ENCODE measurements at places on chromosomes 3 and 15. TPM values are rescaled to one million over a fixed set of nuclear protein-coding genes. Genes with fewer than 3 reads are reported as not detected.

WNT7A gene
- not detected for polyA plus RNA-seq

- no peak for DNase-seq
Measured at GRCh38 chr3:167575000-167575600, 78.6 kb downstream of the WDR49 start.

GRM7 gene
- polyA plus RNA-seq, result 2.0 TPM

TAGLN3 gene
- 3.2 TPM for polyA plus RNA-seq

DNA sequence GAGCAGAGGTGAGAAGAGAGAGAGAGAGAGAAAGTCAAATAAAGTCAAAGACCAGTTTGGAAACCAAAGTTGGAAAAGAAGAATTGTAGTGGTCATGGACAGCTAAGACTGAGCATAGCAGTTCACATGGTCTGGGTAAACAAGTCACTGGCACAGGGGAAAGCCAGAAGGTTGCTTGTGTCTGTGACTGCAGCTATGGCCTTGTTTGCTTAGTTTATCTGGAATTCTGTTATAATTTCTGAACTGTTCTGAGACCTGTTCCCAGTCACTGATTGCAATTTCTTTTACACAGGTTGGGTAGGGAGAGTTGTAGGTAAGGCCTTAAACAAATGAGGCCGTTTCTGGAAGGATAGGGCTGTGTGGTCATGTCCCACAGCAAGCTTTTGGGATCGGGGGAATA lies 43.4 kb upstream of the MYZAP start:
- DNase-seq, result no peak

GRCh38 chr15:89593018-89593417 lies 17.7 kb downstream of the TICRR start:
- DNase-seq, result no peak

- no peak for DNase-seq
Measured at GRCh38 chr15:97189162-97189780, 771.2 kb upstream of the ARRDC4 start.

DNA sequence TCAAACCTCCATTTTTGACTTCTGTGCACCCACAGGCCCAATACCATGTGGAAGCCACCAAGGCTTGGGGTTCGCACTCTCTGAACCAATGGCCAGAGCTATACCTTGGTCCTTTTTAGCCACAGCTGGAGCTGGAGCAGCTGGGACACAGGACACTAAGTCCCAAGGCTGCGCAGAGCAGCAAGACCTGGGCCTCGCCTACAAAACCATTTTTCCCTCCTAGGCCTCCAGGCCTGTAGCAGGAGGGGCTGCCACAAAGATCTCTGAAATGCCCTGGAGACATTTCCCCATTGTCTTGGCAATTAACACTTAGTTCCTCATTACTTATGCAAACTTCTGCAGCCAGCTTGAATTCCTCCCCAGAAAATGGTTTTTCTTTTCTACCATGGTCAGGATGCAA lies 81.3 kb downstream of the ZMAT3 start:
- DNase-seq, result no peak

DNA sequence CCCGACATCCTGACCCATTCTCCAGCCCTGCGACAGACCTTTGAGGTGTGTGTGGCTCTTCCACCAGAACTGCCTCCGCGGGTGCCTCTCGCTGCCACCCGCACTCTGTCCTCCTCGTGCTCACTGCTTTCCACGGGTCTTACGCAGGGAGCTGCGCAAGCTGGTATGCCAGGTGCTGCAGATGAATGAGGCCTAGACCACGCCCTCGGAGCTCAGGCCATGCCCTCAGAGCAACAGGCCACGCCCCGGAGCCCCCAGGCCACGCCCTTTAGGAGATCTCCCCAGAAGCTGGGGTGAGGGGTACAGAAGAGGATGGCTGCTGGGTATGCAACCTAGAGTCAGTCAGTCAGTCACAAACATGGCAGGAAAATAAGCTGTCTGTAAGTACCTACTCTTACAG lies 300.3 kb downstream of the GABRG3 start:
- DNase-seq, result no peak

DNASE1L3 gene
- polyA plus RNA-seq, result 14.7 TPM

DNA sequence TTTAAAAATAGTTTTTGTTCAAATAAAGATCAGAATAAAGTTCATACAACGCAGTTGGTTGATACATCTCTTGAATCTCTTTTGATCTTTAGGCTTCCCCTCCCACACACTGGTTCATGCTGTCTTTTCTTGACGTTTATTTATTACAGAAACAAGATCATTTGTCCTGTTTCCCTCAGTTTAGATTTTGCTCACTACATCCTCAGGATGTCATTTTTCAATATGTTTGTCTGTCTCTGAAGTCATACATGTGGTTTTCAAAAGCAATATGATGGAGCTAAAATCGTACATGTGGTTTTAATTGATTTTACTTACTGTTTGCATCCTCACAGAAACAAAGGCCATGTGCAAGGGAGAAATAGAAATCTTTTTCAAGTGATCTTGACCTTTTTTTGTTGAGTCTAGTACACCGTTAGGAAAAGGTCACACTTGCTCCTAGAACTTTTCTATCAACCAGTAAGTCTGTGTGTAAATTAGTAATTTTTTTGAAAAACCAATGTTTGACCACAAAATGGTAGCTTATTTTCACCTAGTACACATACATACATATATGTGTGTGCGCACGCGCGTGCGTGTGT lies 63.7 kb upstream of the SENP5 start:
- DNase-seq, result no peak

DNA sequence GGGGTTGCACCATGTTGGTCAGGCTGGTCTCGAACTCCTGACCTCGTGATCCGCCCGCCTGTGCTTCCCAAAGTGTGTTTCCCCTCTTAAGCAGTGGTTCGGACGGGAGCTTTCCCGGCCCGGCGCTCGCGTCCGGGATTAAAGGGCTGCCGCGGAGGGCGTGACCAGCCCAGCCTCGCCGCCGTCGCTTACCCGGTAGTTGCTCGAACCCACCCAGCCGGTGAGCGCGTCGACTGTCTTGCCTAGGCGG lies 513 bp downstream of the CLASP2 start:
- DNase-seq, result no peak

CCR5 gene
- 0.48 TPM for polyA plus RNA-seq

DNA sequence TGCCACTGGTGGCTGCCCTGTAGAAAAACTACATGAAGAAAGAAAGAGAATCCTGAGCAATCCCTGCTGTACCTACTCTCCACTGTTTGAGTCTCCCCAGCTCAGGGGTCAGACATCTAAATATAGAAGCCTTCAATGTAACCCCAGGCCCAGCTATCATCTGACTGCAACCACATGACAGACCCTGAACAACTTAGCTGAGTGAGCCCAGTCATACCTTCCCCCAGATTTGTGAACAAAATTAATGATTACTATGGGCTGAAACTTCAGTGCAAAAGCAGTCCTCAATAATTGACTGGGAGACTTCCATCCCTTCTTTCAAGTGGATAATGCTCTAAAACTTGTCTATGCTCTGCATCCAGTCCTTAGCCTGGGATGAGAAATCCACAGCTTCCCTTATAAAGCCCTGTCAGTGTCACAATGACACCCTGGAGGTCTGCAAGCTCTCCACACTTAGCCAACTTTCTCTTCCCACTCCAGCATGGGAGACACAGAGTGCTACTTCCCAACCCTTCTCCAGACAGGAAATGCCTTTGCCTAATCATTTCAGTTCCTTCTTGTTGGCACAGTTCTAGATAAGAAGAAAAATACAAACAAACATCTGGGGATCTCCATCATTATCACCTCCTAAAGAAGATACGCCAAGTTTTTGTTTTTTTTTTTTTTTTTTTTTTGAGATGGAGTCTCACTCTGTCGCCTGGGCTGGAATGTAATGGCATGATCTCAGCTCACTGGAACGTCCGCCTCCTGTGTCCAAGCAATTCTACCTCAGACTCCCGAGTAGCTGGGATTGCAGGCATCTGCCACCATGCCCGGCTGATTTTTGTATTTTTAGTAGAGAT lies 198.5 kb upstream of the GADL1 start:
- no peak for DNase-seq

NME9 gene
- 2.2 TPM for polyA plus RNA-seq

HIGD2B gene
- not detected for polyA plus RNA-seq

DNA sequence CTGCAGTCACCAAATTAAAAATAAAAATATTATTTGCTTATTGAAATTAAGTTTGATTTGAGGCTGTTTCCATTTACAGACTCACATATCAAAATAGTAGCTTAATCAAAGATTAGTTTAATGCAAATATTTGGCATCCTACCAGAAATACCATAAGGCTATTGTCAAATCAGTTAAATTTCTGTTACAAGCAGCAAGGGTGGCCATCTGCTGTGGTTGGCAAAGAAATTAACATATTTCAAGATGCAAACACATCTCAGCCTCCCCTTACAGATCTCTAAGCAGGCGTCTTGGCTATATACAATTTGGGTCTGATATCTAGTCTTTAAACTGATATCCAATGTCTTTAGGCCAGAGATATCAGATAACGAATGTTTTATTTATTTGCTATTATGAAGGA lies 83.2 kb upstream of the NEDD4 start:
- DNase-seq, result no peak

SIAH2 gene
- 20.2 TPM for polyA plus RNA-seq

DNA sequence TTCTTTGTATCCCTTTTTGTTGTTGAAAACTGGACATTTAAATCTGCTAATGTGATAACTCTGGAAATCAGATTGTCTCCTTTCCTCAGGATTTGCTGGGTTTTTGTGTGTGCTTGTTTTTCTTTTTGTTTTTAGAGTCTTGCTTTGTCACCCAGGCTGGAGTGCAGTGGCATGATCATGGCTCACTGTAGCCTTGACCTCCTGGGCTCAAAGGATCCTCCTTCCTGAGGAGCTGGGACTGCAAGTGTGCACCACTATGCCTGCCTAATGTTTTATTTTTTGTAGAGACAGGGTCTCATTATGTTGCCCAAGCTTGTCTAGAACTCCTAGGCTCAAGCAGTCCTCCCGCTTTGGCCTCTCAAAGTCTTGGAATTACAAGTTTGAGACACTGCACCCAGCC lies 44.6 kb upstream of the IL20RB start:
- DNase-seq, result no peak

GRCh38 chr3:152376351-152377183 lies 107.8 kb downstream of the MBNL1 start:
- DNase-seq, result no peak

HRG gene
- 2.9 TPM for polyA plus RNA-seq

DNA sequence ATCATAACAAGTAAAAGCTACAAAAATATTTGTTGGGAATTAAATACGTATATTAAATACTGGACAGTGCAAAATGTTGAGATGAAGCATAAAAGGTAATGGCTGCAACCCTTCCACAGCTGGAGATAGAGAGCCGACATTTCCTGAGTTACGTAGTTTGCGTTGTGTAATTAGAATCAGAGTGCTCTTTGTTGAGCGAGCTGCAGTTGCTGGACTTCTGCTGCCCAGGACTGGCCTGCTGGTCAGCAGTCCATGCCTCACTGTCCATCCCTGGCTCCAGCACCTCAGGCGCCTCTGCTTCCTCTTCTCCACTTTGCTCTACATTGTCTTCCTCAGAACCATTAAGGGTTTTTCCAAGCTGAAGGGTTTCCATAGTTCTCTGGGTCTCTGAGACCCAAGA lies 28.4 kb upstream of the SHC4 start:
- DNase-seq, result no peak

INO80 gene
- 19.8 TPM for polyA plus RNA-seq

- no peak for DNase-seq
Measured at GRCh38 chr3:149579838-149580542, 77.8 kb downstream of the WWTR1 start.

TGM4 gene
- 0.13 TPM for polyA plus RNA-seq

UCN2 gene
- polyA plus RNA-seq, result not detected

DNA sequence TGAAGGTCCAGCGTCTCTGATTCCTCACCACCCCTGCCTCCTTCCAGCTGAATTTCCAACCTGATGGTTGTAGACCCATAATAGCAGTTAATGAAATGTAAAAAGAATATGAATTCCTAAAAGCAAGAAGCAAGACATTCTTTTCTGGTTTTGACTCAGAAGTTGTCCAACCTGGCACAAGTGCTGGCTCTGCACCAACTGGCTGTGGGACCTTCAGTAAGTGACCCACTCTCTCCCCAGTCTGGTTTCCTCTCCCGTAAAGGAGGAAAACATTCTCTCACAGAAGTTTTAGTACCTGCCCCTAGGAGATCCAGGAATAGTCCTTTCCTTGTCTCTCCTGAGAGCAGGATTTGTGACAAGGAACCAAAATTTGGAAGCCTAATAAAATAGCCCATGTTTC lies 236.9 kb upstream of the TRIM42 start:
- DNase-seq, result no peak

DNA sequence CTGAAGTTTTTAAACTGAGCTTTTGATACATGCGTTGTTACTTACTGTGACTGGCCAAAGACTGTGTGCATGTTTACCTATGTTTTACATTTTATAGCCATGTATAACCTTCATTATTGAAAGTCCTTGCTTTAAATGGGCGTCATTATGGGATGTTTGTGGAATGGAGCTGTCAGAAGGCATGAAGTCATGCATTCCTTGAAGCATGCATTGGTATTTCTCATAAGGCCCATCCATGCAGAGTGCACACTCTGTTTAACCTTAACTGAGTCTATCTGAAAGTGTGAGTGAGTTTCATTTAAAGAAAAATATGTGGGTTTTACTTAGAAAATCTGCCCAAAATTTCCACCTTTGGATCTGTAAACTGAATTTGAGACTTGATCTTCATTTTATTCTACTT lies 51.1 kb downstream of the PSMD6 start:
- no peak for DNase-seq

DNA sequence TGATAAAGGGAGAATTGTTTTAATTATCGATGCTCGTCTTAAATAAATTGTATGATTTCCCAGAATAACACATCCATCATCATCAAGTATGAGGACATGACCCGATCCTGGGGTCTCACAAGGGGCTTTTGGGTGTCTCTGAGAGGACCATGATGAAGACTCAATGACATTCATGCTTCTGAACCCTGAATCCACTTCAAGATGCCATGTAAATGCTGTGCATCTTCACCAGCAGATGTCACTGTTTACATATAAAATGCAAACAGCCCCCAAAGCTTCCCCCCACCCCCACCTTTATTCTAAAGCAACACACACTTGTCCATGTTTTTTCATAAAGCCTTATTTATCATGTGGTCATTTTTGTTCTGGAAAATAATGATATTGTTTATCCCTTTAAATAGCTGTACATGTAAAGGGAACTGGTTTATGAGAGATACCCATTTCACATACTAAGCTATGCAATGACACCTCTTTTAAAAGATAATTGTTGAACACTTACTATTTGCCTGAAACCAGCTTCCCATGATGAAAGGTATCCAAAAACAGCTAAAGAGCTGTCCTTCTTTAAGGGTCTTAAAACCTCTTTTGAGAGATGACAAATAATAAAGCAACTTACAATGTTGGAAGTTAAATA lies 69.7 kb upstream of the UBE3A start:
- DNase-seq, result no peak

GRCh38 chr15:49339656-49340055 lies 83.4 kb upstream of the FGF7 start:
- no peak for DNase-seq

GRCh38 chr3:38268087-38268486 lies 2.5 kb downstream of the SLC22A13 start:
- DNase-seq, result no peak

DNA sequence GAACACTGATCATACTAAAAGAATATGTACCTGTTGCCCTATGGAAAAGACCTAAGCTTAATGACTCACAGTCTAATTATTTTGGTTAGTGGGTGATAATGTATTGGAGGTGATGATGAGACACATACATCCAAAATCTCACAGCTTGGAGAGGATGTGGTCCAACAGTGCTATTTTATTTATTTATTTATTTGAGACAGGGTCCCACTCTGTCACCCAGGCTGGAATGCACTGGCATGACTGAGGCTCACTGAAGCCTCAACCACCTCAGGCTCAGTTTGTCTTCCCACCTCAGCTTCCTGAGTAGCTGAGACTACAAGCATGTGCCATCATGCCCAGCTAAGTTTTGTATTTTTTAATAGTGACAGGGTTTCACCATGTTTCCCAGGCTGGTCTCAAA lies 35.0 kb downstream of the LPP start:
- DNase-seq, result no peak

- no peak for DNase-seq
Measured at GRCh38 chr3:105967117-105967516, 98.3 kb upstream of the CBLB start.
